HFFc6 (cell line): ENCODE measurements at places on chromosomes 3 and 15. TPM values are rescaled to one million over a fixed set of nuclear protein-coding genes. Genes with fewer than 3 reads are reported as not detected.
A peak's percentile ranks its signal among the peaks of the same experiment; 100 is the strongest.

CD96 gene
- not detected in 3 replicates for total RNA-seq

IL16 gene
- total RNA-seq, result not detected in 3 replicates

IL17RB gene
- total RNA-seq, result not detected in 2 replicates

RBPMS2 gene
- total RNA-seq, result 0.11 TPM in 1 of 3 replicates, not detected in the others

INAFM2 gene
- total RNA-seq, result 21.2 to 33.3 TPM (median 28.3 TPM) in 3 replicates

CYP19A1 gene
- not detected in 3 replicates for total RNA-seq

WDR93 gene
- total RNA-seq, result not detected in 2 replicates

NXPE3 gene
- total RNA-seq, result 39.3 to 48.1 TPM (median 44.3 TPM) in 3 replicates

SLC22A14 gene
- 0.11 TPM in 1 of 3 replicates, not detected in the others for total RNA-seq

SLC28A1 gene
- not detected in 3 replicates for total RNA-seq

GP9 gene
- total RNA-seq, result not detected in 3 replicates

DNA sequence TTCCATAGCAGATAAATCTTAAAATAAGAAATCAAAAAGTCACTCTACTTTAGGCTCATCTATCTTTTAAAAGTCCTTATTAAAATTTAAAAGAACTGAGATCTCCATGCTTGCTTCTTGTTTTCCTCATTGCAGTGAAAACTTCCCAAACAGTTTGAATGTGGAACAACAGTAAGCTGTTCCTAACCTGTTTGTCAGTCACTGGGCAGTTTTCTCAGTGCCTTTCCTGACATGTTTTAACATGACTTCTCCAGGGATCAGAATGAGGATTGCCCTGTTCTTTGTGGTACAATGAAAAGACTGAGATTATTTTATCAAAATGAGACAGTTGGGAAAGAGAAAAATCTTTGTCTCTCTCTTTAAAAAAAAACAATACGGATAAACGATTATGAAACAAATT, 774 bp downstream of the GPR87 start:
- H3K36me3 ChIP-seq, result peaks cover 6% of the 10 kb centered on the region
- no peak overlapping the region for H3K27ac ChIP-seq
- no peak for DNase-seq
- peaks cover 48% of the 10 kb centered on the region for H3K4me1 ChIP-seq
- H3K27me3 ChIP-seq, result no peaks in the 10 kb centered on the region

DNA sequence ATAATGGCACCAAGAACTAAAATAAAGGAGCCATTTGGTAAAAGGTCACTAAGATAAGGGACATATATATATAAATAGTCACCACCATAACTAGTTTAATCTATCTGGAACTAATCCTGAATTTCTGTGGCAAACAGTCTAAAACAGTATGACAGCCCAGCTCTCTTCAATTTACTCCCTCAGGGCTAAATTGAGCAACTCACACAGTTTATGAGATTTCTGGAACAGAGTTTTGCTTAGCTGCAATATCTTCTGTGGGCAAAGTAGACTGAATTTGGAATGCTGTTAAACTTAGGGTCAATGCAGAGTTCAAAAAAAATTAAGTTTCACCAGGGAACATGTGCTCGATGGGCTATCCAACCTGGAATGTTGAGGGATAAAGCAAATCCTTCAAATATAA, 70.1 kb upstream of the VEPH1 start:
- no peak overlapping the region for H3K4me3 ChIP-seq
- H3K27me3 ChIP-seq, result no peaks in the 10 kb centered on the region
- no peak overlapping the region for H3K27ac ChIP-seq
- H3K4me1 ChIP-seq, result peaks cover 31% of the 10 kb centered on the region
- DNase-seq, result peak; percentile 70
- H3K36me3 ChIP-seq, result no peaks in the 10 kb centered on the region

DNA sequence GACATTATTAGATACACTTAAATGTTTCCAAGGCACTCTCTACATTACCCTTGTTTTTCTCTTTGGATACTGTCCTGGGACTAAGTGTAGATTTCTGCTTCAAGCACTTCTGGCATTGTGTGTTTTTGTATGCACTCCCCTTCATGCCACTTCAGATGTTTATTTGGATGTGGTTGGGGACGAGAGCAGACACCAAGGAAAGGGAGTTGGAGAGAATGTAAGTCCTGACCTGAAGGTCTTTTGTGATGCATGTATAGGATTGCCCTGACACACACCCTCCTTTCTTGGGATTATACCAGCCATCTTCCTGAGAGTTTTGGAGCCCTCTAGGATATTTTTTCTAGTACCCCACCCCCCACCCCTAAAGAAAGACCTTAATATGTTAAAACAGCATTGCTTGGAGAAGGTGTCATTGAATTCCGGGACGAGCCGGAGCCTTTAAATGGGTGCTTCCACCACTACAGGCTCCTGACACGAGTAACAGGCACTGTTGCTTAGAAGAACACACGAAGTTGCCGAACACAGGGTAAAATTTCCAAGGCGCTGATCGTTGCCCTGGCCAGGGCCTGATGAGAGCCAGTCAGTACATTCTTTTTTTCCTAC, 22.7 kb downstream of the PSMD6 start:
- H3K27ac ChIP-seq, result peak overlapping the region; percentile 47
- DNase-seq, result no peak
- no peak overlapping the region for H3K4me3 ChIP-seq

- no peak overlapping the region for H3K4me3 ChIP-seq
- no peaks in the 10 kb centered on the region; the same call in 1 of the 2 replicates for H3K27me3 ChIP-seq
- no peak overlapping the region for H3K27ac ChIP-seq
Observed at GRCh38 chr3:55339390-55339789, 147.7 kb downstream of the WNT5A start.

GRCh38 chr3:71360180-71360579, 223.3 kb downstream of the FOXP1 start:
- no peaks in the 10 kb centered on the region; the same call in 1 of the 2 replicates for H3K27me3 ChIP-seq
- H3K36me3 ChIP-seq, result 0 out of 2 replicates have a peak, but pooled peaks cover 6% of the 10 kb centered on the region
- no peak overlapping the region for H3K27ac ChIP-seq
- no peak for DNase-seq
- no peaks in the 10 kb centered on the region for H3K4me1 ChIP-seq
- H3K4me3 ChIP-seq, result no peak overlapping the region

DNA sequence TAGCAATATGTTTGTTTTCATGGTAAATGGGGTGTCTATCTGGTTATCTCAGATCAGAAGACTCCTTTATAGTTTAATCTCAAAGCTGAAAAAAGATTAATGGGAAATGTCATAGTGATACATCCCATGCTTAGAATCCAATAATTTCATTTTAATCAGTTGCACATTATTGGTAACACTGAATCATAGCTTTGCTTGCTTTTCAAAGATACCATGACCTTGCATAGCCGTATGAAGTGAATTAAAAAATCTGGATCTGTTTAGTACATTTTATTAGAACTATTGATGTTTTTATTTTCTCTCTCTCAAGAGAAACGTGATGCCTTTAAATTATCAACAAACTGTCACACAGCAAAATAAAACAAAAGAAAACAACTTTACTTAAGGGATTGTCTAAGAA, 506.7 kb upstream of the SGO1 start:
- DNase-seq, result no peak
- no peak overlapping the region for H3K4me3 ChIP-seq
- no peaks in the 10 kb centered on the region for H3K27me3 ChIP-seq
- H3K36me3 ChIP-seq, result no peaks in the 10 kb centered on the region
- no peaks in the 10 kb centered on the region for H3K4me1 ChIP-seq
- no peak overlapping the region for H3K27ac ChIP-seq

- H3K27me3 ChIP-seq, result no peaks in the 10 kb centered on the region
- no peak for DNase-seq
- peak overlapping the region; percentile 27 for H3K4me3 ChIP-seq
- H3K36me3 ChIP-seq, result peaks cover 13% of the 10 kb centered on the region; the same call in 1 of the 2 replicates
Observed at GRCh38 chr3:105459566-105460290, 93.0 kb downstream of the ALCAM start.

DNA sequence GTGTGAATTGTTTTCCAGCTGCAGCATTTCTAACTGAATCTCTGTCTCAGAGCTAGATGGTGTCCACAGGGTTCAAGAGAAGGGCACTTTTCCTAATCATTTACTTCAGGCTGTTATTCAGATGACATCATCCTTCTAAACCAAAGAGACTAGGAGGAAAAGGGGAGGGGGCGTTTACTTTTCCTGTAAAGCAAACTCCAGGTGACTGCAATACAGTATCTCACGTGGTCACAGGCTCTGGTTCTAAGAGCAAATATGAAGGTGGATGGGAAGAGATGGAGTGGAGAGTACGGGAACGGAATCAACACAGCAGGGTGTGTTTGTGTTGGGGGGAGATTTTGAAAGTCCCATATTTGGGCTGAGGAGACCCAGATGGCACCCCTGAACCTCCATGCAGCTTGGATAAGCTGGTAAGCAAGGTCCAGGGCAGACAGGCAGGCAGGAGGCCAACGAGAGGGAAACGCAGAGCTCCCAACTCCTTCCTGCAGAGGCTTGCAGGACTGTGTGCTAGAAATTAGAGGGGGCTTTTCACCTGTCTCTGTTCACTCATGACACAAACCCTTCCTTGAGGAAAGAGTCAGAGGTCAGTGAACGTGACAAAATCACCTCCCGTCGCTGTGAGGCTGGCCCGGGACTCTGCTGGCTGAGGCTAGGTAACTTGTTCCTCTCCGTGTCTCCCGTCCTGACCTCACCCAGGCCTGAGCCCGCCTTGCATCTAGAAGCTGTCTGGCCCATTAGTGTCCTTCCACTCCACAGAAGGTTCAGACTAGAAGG, 151.2 kb downstream of the OPA1 start:
- peaks cover 19% of the 10 kb centered on the region for H3K27me3 ChIP-seq
- no peak overlapping the region for H3K27ac ChIP-seq
- H3K36me3 ChIP-seq, result no peaks in the 10 kb centered on the region
- H3K4me1 ChIP-seq, result no peaks in the 10 kb centered on the region
- DNase-seq, result no peak
- no peak overlapping the region for H3K4me3 ChIP-seq

GRCh38 chr3:142646020-142646785, 50.0 kb downstream of the PLS1 start:
- peaks cover 6% of the 10 kb centered on the region; the same call in 1 of the 2 replicates for H3K27me3 ChIP-seq
- H3K4me1 ChIP-seq, result peaks cover 10% of the 10 kb centered on the region; the same call in 1 of the 2 replicates
- no peak overlapping the region for H3K27ac ChIP-seq
- H3K4me3 ChIP-seq, result no peak overlapping the region
- DNase-seq, result no peak

GRCh38 chr3:133040696-133041523, 2.7 kb downstream of the TMEM108 start:
- no peak overlapping the region for H3K4me3 ChIP-seq
- no peaks in the 10 kb centered on the region for H3K36me3 ChIP-seq
- no peak overlapping the region for H3K27ac ChIP-seq
- no peaks in the 10 kb centered on the region for H3K4me1 ChIP-seq
- peaks cover 25% of the 10 kb centered on the region for H3K27me3 ChIP-seq

- no peaks in the 10 kb centered on the region for H3K36me3 ChIP-seq
- H3K4me1 ChIP-seq, result peaks cover 16% of the 10 kb centered on the region
- DNase-seq, result no peak
- H3K27ac ChIP-seq, result no peak overlapping the region
Observed at GRCh38 chr3:134647902-134648760, 2.7 kb downstream of the KY start.

GRCh38 chr15:39195961-39196486, 384.9 kb upstream of the THBS1 start:
- peaks cover 94% of the 10 kb centered on the region for H3K4me1 ChIP-seq
- peak; percentile 98 for DNase-seq
- no peaks in the 10 kb centered on the region for H3K27me3 ChIP-seq

- H3K36me3 ChIP-seq, result no peaks in the 10 kb centered on the region
- peaks cover 25% of the 10 kb centered on the region for H3K27me3 ChIP-seq
- DNase-seq, result no peak
- no peak overlapping the region for H3K27ac ChIP-seq
Observed at GRCh38 chr3:119609301-119609700, 11.6 kb downstream of the PLA1A start.

- peak overlapping the region; percentile 97 for H3K27ac ChIP-seq
- peaks cover 18% of the 10 kb centered on the region; the same call in 1 of the 2 replicates for H3K36me3 ChIP-seq
- peaks cover 2% of the 10 kb centered on the region for H3K27me3 ChIP-seq
- peak overlapping the region; percentile 97 for H3K4me3 ChIP-seq
Observed at GRCh38 chr15:83282776-83283137, 1.7 kb downstream of the BNC1 start.

DNA sequence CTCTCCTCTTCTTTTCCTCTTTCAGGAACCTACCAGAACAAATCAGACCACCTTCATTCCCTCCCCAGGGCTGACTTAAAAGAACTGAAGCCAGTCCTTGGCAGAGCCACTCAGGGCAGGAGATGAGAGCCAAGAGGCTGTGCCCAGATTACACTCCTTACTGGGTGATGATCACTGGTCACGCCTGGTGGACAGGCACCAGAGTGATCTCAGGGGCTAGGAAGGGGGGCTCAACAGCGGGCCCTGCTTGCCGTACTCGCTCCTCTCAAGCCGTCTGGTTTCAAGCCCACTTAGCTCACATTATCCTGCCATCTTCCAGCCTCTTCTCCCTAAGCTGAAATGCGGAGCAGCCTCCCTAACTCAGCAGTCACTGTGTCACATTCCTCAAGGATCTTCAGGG, 1.7 kb upstream of the FAH start:
- DNase-seq, result no peak
- no peaks in the 10 kb centered on the region; the same call in 1 of the 2 replicates for H3K27me3 ChIP-seq
- peaks cover 9% of the 10 kb centered on the region for H3K36me3 ChIP-seq
- no peak overlapping the region for H3K4me3 ChIP-seq

GRCh38 chr3:100400419-100400779, 490 bp downstream of the TOMM70 start:
- H3K4me3 ChIP-seq, result peak overlapping the region; percentile 90
- DNase-seq, result no peak
- H3K27ac ChIP-seq, result peak overlapping the region; percentile 86
- peaks cover 27% of the 10 kb centered on the region for H3K36me3 ChIP-seq
- peaks cover 86% of the 10 kb centered on the region for H3K4me1 ChIP-seq
- H3K27me3 ChIP-seq, result no peaks in the 10 kb centered on the region

DNA sequence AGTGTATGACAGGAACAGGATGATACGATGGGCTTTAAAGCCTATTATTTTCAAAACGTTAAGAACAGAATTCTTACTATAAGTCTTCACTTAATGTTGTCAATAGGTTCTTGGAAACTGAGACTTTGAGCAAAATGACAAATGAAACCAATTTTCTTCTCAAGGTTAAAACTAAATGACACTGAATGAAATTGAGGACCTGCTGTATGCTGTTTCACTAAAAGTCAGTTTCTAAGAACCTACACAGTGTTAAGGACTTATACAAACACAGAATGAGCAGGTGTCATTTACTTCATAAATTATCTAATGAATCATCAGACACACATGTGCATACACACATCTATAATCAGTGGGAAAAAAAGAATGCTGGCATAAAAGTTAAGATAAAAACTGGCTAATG, 106.9 kb downstream of the RFTN1 start:
- H3K4me3 ChIP-seq, result no peak overlapping the region
- H3K27ac ChIP-seq, result no peak overlapping the region
- H3K4me1 ChIP-seq, result peaks cover 23% of the 10 kb centered on the region
- H3K27me3 ChIP-seq, result no peaks in the 10 kb centered on the region
